ENCODE measurements at places on chromosomes 12 and 14.

DNA sequence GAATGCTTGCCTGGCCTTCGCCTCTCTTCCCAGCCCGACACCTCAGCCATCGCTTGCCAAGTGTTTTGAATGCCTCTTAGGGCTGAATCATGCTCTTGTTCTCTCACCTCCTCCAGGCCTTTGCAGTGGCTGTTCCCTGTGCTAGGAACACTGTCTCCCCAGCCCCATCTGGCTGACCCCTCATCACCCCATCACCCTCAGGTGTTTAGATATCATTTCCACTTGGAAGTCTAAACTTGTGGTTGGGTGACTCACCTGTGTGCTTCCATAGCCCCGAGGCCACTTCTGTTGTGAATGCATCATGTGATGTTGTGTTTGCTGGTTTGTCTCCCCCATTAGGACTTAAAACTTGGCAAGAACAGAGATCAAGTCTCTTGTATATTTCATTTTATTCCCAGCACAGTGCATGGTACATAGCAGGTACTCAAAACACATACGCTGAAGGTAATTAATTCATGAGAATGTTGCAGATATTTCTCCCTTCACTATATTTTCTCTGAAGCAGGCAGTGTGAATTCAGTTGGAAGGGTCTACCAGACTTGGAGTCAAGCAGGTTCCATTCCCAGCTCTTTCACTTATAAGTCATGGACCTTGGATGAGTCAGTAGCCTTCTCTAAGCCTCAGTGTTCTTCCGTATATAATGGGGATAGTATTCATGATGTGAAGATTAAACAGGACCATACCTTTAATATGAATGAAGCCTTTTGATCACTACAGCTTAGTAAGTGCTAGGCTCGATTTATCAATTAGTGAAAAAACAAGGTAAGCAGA is 67.8 kb downstream of the HRK start:
- no peak for DNase-seq

DNA sequence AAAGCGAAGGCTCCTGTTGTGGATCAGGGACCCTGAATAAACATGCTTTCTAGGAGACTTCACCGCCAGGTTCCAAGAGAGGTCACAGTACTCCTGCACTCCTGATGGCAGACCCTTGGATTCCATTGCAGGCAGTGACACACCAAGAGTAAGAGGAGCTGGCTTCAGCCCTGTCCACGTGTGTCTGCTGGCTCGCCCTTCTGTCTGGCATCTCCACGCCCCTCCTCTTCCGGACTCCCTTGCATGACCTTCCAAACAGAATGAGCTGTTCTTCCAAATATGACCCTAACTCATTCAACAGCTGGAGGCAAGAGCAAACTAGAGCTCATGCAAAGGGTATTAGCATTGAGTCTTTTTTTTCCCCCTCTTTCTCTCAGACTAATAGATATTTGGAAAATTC is 233.0 kb upstream of the PLEKHG7 start:
- DNase-seq: no peak

- no peak for DNase-seq
These were observed 320.4 kb downstream of the BCL11B start for GRCh38 chr14:98951521-98952152.

DNA sequence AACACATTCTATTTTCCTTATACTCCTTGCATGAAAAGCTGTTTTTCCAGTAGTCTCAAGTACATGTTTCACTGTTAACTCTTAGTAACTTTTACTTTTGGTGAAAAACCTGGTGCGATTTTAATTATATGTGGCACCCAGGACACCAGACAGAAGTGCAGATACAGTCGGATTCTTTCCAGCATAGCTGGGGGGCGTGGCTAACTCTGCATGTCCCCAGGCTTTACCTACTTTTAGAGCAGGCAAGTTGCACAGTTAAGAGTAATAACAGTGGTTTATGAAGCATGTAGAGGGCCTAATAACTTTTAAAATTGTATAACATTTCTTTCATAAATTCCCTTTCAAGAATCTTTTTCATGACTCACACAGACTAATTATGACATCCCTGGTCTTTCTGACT is 70.7 kb downstream of the HSD17B6 start:
- no peak for DNase-seq

DNA sequence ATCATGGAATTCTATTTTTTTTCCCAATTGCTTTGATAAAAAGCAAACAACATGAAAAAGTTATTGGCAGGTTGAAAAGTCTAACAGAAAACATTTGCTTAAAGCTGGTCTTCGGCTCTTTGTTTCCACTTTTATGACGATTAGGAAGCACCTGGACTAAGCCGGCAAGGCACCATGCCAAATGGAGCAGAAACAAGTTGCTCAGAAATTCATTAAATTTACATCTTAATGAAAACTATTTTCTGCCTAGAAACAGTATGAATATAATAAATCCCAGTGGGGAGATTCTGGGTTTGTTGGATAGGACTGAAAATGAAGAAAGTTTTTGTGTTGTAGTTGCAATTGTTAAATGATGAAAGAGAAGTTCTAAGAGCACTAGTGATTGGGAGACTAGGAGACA is 51.4 kb upstream of the OR9K2 start:
- DNase-seq: no peak

DNA sequence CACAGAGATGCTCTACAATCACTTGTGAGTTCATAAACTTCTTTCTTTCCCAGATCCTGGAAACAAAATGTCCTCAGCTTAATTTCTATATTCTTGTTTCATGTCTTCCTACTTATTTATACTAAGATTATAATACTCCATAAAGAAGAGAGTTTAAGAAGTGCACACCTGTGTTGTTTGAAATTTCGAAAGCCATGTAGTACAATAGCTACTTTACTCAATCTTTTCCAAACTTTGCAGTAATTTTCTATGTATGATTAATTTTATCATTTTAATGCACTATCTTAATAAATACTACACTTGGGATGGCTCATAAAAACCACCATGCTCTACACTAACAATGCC is 300 bp upstream of the TTC5 start:
- DNase-seq: no peak

- DNase-seq: no peak
These were observed 204.9 kb upstream of the LHX5 start for GRCh38 chr12:113676547-113676946.

DNA sequence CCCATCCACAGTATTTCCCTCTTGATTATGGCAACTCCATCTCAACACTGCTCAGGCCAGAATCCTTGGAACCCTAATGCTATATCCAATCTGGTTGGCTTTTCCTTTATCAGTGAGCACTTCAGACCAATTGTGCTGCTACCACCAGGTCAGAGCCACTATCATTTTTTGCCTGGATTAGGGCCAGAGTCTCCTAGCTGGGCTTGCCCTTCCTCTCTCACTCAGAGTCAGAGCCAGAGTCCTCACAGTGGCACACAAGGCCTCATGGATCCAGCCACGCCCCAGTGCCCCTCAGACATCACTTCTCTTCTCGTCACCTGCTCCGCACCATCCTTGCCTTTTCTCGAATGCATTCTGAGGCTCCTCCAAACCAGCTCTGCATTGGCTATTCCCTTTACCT is 211.1 kb downstream of the ANO6 start:
- no peak for DNase-seq

DNA sequence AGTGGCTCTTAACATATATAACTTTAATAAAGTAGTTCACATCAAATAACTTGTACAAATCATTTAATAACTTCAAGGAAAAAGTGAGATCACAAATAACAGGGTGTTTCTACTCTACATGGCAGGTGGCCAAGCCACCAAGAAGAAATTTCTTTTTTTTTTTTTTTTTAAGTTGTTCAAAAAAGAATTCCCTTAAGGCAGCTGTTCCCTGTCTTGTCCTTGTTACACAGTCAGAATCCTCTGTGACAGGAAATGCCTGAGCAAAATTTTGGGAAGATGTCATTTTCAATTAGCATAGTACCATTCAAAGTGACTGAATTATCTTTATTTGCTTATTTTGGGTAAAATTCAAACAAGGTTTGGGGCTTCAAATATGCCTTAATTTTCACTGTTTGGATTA is 79.4 kb downstream of the LIN7A start:
- DNase-seq: no peak

GRCh38 chr14:33847066-33847465 is 103.8 kb downstream of the EGLN3 start:
- no peak for DNase-seq

DNA sequence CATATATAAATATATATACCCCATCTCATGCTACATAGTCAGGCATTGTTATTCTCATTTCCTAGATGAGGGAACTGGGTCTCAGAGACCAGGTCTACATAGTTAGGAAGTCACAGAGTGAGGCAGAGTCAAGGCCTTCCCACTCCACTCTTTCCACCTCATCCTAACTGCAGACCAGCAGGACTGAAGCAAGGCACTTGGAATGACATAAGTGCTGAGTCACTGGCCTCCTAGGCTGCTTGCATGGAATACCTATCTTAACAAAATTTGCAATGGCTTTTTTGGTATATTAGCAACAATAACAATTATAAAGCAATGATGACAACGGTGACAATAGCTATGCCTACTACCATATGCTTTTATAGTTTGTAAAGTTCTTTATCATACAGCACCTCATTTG is 5.4 kb upstream of the ANO4 start:
- DNase-seq: no peak

GRCh38 chr14:53882684-53883083 is 73.9 kb downstream of the BMP4 start:
- no peak for DNase-seq

GRCh38 chr14:68000511-68000910 is 180.9 kb downstream of the RAD51B start:
- DNase-seq: no peak

- no peak for DNase-seq
These were observed 163.4 kb downstream of the GARIN6 start for GRCh38 chr12:99810718-99811593.

- no peak for DNase-seq
These were observed 57.3 kb downstream of the NOC4L start for GRCh38 chr12:132201391-132202120.

DNA sequence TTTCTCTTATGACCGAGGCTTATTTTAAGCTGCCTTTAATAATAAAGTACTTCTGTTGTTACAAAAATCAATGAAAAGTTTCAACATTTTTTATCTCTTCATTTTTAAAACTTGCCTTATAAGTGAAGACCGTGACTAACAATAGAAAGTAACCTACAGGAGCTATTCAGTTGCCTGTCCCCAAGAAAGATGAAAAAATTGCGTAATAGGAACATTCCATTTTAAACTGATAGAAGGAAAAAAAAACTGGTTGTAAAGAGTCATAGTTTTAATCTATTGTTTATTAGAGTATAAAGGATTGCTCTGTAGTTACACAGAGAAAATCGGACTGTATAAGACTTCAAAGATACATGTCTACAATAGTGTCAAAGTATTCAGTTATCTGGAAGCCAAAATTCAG is 83.3 kb downstream of the DAAM1 start:
- no peak for DNase-seq

DNA sequence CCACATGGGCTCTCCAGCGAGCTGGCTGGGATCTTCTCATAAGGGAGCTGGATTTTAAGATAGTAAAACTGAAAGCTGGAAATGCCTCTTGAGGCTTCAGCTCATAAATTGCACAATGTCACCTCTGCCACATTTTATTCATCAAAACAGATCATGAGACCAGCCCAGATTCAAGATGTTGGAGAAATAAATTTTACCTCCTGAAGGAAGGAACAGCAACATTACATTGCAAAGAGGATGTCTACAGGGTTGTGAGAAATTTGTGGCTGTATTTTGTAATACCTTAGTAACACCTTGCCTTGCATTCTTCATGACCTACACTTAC is 43.1 kb upstream of the KRR1 start:
- no peak for DNase-seq
